ENCODE measurements at places on chromosomes 12 and 14.

- DNase-seq, result no peak
Observed at GRCh38 chr12:60308366-60308991, 712.6 kb downstream of the SLC16A7 start.

- DNase-seq, result no peak
Observed at GRCh38 chr12:28618171-28618570, 427.9 kb downstream of the CCDC91 start.

DNA sequence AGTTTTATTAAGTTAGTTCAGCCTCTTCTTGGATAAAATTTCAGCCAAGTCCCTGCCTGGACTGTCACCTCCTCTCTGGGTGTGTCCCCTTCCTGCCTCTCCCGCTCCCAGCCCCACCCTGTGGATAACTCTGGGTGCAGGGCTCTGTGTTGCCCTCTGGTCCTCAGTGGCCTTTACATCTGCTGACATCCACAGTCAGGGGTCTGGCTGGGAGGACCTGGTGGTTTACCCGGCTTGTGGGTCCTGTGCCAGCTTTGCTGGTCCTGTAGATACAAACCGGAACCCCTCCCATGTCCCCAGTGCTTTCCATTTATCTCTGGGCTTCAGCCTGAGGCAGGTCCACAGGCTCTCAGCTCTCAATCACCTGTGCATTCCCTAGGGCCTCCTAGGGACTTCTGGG lies 28.9 kb upstream of the PLEKHG3 start:
- DNase-seq, result no peak

DNA sequence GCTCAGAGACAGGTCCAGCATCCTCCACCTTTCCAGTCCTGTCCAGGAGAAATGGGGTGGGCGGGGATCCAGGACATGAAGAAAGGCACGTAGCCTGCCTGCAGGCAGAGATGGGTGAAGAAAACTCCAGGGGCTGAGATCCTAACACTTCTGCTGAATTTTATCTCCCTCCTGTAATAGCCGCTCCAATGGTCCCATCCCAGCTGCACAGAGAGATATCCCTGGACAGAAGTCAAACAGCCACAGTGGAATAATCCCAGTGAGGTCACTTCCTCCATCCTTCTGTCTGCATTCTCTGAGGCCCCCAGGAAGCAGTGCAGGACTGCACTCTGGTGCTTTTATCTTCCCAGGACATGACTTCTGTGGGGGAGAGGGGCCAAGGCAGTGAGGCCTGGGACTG lies 26.3 kb downstream of the KRT18 start:
- no peak for DNase-seq

Measured in GM12864 (cell line).